ENCODE measurements at places on chromosomes 4 and X.

- no peak for DNase-seq
These were observed 14.8 kb downstream of the ELOVL6 start for GRCh38 chr4:110183643-110184042.

DNA sequence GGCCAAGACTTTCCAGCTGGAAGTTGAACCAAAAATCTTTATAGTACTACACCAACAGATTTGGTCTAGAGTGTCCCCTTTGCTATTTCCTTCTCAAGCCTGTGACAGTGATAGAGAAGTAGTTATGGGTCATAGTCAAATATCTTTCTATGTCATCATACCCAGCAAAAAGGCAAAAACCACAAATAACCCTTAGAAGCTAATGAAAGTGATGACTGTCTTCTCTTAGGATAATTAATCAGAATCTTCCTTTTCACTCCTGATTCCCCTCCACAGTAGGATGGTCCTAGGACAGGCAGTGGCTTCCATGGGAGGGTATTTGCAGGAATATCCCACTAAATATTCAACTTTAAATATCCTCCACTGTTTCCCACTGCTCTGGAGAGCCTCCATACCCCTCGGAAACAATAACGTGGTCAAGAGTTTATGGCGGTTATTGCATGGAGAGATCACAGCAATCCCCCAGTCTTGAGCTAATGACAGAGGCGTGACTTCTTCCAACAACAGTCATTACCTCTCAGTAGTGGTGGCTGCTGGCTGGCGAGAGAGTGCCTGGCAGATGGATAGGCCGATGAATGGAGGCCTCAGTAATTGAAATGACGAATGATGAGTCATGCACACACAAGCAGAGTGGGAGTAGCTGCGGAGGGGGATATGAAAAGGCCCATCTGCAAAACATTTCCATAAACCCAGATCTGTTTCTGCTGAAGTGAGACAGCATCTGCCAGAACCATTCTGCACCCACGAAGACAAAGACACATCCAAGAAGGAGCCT, 154.9 kb downstream of the STK32B start:
- peak; percentile 34 for DNase-seq

DNA sequence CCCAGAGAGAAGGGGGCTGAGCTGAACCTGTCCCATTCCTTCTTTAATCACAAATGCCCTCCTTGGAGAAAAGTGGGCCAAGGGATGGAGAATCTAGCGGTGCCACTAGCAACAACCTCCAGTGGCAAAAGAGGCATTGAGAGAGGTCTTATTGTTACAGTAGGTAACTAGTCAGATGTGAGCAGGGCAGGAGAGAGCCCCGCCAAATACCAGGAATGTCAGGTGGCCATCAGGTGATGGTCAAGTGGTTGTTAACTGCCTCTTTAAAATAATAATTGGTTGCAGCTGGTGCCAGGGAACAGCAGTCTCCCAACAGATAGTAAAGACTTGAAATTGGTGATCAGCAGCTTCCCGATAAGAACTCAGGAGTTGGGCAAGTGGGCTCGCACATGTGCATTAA, 116.1 kb downstream of the EVC2 start:
- DNase-seq: no peak

DNA sequence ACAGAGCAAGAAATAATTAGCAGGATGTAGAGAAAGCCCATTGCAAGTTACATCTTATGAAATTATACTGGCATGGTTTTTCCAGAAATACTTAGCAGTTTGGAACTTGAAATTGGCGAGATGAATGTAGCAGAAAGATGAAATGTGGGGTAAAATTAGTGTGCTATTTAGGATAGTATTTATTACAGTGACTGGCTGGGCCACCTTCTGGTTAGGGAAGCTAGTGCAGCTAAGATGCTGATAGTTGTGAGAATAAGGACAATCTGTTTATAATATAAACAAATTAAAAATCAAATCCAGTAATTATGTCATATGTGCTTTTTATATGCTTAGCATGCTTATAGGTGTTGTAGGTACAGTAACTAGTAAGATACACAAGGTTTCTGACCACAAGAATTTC, 74.8 kb downstream of the IL15 start:
- DNase-seq: no peak

DNA sequence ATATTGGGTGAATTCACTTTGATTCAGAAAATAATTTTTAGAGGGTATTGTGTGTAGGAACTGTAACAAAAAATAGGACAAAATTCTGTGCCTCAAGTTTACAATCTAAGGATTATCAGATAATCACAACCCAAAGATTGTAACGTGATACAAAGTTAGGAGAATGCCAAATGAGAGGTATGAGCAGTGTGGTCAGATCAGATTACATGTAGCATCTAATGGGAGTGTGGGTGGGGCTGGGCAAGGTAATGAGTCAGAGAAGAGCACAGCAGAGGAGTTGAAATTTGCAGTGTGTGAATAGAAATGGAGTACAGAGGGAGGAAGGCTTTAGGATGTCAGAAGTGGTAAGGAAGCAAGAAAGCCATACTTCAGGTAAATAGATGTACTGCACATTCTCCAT, 103.4 kb upstream of the TEX13A start:
- DNase-seq: no peak

GRCh38 chr4:102564399-102565059, 63.4 kb downstream of the NFKB1 start:
- no peak for DNase-seq

- DNase-seq: no peak
These were observed 20.3 kb upstream of the PHF8 start for GRCh38 chrX:54064564-54064963.

DNA sequence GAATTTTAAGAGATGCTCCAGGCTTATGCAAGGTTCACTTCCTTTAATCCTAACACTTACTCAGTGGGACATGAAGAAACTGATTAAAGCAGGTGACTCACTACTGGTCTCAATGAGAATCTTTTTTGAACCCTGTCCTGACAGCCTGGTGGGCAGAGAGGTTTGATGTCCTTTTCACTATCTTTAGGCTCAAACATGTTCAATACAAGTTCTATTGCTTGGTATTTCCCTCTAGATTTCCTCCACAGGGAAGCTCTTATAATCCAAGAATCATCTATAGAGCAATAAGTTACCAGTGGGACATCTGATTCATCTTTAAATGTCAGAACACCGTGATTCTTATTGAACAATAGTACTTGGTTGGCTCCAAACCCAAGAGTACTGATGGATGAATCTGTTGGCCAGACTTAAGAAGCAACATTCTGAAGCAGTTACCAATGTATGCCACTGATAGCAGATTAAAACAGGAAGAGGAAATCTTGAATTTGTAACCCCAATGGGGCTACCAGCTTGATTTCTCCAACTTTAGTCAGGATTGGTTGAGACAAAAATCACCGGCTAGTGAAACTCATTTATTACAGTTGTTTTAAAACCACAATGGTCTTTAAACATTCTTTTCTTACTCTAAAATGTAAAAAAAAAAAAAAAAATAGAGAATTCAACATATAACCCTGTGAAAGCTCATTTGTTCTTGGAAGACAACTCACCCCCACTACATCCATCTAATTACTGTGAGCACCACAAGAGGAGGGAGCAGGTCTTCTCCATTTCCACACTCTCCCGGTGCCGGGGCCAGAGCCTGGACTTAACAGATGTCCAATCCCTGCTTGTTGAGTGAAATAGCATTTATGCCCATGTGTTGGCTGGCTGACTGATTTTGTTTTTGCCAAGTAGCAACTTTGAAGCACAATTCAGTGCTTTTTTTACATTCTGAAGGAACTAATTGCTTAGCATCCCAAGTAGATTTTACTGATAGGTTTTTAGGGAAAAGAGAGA, 43.3 kb downstream of the FGFBP1 start:
- no peak for DNase-seq

DNA sequence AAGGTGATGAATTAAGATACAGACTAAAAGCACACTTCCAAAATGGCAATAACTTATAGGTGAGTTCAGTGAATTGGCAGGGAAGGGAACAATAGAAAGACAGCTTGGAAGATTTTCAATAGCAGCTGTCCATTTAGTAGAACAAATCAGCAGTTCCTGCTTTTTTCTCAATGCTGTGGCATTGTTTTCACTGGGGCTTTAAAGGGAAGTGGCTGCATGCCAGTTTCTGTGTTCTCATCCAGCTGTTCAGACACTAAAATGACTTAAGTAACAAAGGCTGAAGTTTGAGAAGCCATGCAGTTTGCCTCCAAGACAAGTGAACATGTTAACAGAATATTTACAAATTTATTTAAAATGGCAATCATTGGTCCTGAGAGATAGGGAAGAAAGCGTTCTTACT, 291.9 kb downstream of the FAM47A start:
- no peak for DNase-seq

DNA sequence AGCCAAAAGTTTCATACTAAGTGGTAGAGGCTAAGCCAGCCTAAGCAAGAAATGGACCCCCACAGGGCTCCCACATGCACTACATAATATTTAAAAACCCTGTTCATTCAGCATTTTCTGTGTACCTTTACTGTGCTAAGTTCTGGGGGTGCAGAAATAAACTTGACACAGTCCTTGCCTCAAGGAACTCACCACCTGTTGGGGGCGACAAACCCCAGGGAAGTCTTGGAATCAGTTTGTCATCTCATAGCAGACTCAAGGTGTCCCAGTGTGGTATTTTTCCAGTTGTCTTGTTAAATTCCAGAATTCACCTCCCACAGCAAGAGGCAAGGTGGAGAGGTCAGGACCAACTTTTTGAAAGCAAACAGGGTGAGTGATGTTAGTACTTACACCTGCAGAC, 43.1 kb downstream of the ATG4A start:
- DNase-seq: no peak

- no peak for DNase-seq
These were observed 1746.4 kb upstream of the PCDH7 start for GRCh38 chr4:28973587-28974350.

- DNase-seq: peak; percentile 30
These were observed 995 bp downstream of the SMARCA5 start for GRCh38 chr4:143514497-143514896.

DNA sequence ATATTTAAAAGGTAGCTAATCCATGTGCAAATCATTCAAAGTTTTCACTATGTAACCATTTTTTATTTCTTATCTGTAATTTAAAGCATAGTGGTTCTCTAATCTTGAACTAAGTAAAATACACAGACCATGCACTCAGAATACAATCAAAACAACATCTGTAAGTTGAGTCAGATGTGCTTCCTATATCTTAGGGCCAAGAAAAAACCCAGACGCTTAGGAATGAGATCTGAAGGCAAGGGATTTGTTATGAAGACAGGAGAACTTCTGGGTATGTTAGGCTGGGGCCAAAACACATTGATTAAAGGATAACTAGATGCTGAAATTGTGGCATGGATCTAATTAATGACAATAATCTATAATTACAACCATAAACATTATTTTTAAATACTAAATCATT, 120.3 kb downstream of the PDE5A start:
- no peak for DNase-seq

DNA sequence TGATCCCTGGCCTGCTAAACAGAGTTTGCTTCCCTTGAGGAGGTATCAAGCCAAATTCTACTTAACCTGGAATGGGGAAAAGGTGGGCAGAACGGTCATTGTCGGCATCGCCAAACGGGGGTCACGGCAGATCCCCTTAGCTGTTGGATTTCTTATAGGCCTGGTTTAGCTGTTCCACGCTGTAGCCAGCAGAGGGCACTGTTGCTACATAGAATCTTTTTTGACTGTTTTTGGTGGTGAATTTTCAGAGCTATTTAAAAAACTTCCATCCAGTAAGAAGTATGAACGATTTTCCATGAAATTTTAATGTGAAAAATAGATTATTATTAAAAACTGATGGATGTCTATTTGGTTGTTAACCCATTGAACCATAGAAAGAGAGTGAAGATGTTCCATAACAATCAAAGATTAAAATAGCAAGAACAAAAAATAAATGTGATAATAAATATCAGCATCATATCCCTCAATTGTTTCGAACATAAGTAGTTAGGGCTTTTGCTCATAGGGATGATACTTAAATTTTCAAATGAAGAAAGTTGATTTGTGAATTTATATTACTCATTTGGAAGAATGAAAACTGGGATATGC, 56.6 kb downstream of the LINC00632 start:
- peak; percentile 7 for DNase-seq

DNA sequence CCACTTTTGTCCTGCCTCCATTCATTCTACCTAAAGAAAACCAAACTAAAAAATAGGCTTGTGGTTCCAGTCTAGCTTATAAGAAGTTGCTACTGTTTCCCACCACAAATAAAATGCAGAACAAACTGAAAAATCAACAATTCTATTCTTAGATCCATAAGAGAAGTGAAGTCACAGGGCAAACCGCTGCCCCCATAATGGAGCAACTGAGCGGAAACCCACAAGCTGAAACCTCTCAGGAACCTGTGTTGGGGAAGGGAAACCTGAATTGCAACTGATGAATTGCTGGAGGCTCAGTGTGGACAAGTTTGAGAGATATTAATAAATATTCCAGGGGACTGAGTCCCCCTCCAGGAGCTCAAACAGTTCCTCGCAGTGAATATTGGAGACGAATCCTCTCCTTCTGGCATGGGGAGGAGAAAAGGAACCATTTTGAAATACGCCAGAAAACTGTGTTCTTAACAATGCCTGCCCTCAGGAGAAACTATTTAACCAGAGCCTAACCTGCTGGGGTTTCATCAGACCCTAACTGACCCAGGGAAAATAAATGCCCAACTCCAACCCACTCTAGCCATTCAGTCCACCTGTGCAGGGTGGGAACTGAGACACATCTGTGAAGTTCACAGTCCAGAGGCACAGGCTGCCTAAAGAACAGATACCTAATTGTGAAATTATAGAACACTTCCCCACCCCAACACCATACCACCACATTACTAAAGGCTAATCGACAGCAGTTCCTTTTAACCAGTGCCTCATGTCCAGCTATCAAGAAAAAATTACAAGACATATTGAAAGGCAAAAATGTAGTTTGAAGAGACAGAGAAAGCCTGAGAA, 22.8 kb upstream of the SH3RF1 start:
- no peak for DNase-seq

- no peak for DNase-seq
These were observed 284.3 kb downstream of the SLC7A11 start for GRCh38 chr4:137957806-137958205.

- no peak for DNase-seq
These were observed 9.1 kb downstream of the ELF2 start for GRCh38 chr4:139167774-139168444.

- no peak for DNase-seq
These were observed 55.8 kb downstream of the LRP2BP start for GRCh38 chr4:185339941-185340340.

DNA sequence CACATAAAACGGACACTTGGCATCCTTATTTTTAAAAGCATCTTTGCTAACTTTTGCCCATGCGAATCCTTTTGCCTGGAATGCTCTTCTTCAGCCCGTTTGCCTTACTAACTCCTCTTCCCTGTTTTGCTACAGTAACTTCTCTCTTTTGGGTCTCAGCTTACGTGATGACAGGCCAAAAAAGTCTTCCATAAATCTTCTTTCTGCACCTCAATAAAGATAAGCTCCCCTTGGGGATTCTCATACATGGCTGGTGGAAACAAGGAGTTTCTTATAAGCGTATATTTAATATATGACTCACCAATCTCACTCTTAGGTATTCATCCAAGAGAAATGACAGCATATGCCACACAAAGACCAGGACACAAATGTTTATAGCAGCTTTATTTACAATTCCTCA, 192.7 kb downstream of the RCHY1 start:
- no peak for DNase-seq

- no peak for DNase-seq
These were observed 56.2 kb downstream of the VCX3B start for GRCh38 chrX:8520791-8521190.
